ENCODE measurements at places on chromosomes 2 and 18.
A peak's percentile ranks its signal among the peaks of the same experiment; 100 is the strongest.

GRCh38 chr2:217415316-217415715 is 555.5 kb upstream of the TNP1 start:
- DNase-seq, result no peak

- DNase-seq, result no peak
Observed at GRCh38 chr2:126239320-126239955, 416.5 kb upstream of the GYPC start.

DNA sequence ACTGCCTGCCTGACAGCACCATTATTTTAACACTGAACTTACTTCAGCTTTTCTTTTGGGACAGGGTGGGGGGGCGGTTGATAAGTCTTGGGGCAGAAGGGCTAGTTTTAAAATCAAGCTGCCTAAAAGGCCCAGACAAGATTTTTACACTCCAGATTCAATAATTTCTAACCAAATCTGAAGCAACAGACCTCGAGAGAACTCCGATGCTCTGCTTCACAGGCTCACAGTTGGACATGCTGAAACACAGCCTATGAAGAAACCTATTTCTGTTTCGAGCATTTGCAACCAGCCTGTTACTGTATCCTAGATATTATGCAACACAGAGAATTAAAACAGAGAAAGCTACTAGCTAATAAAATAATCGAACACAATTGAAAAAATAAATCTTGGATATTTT is 1.3 kb upstream of the MYT1L start:
- peak; percentile 80 for DNase-seq

DNA sequence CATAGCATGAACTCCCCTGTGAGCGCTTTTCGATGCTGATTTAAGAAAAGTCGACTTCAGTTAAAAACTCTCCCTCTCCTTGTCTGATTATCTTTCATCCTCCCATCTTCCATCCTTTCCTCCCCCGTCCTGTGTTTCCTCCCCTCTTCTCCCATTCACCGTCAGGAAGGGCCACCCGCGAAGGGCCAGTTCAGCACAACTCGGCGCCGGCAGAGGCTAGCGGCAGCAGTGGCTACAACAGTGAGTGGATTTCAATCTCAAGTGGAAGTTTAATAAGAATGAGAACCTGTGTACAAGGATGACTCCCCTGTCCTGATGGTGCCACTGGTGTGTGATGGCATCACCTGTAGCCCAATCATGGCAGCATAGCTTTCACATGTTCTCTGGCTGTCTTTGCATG is 106.9 kb downstream of the PRKRA start:
- no peak for DNase-seq

GRCh38 chr18:37553633-37554398 is 11.8 kb downstream of the CELF4 start:
- DNase-seq, result no peak

DNA sequence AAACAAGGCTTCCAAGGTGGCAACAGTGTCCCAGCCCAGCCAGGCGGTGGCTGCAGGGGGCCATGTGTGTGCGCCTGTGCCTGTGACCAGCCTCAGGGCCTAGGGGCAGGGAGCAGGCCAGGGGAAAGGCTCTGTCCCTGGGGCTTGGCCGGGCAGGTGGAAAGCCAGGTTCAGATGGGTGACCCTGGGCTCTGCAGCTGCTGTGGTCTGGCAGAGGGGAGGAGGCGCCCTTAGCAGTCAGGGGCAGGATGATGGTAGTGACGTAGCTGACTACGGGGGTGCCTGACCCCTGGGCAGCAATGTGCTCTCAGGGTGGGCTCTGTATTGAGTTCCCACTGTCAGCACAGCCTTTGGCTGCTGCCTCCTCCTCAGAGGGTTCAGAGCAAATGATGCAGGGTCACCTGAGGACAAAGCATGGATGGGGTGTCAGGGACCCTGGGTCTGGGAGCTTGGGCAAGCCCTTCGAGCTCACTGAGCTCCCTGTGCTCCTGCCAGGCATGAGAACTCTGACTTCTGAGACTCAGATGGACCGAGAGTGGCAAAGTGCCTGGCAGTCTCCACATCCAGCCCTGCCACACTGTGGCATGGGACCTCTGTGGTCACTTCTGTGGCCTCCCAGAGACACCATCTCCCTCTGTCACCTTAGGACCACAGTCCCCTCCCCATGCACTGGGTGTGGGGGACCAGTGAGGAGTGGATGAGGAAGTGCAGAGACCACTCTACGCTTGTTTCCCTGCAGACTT is 56.6 kb upstream of the ALPP start:
- DNase-seq, result no peak

DNA sequence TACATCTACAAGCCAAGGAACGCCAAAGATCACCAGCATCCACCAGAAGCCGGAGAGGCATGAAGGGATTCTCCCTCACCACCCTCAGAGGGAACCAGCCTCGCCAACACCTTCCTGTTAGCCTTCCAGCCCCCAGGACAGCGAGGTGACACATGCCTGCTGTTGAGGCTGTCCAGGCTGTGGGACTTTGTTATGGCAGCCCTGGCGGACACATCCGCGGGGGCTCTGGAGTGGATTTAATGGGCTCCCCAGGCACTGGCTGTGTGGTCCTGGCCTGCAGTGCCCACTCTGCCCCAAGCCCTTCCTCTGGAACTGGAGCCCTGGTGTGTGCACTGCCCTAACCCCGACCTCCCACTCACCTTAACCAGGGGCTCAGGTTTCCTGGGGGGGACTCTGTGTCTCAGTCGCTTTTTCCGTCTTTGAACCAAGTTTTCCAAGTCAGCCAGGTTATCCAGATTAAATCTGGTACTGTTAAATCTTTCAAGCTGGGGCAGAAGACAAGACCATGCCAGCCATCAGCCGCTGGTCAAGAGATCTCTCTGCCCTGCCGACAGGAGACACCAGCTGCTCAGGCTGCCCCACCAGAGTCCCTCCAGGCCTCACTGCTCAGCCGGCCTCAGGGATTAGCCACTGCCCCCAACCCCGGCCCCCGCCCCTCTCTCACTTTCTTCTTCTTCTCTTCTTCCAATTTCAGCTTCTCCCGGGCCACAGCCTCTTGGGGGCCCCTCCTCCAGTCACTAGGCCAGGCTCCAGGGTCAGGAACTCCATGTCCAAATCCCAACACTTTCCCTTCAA is 1.9 kb downstream of the ANKRD23 start:
- DNase-seq, result no peak

GRCh38 chr2:24272907-24273306 is 87.4 kb downstream of the ITSN2 start:
- no peak for DNase-seq

DNA sequence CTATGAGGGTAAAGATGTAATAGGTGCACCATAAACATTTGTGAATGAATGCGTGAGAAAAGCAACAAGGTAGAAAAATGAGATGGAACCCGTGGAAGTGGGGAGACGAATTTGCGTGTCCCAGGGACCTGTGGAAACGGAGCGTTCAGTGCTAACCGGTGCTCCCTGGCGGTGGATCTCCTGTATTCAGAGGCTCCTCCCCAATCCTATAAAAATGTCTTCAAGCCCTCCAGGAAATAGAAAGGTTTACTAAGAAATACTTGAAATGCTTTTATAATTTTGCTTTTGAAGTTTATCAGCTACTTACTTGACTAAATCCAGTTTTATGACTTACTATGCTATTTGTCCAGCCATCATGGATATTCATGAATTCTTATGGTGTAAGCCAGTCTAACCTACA is 62.8 kb upstream of the RBM44 start:
- no peak for DNase-seq

DNA sequence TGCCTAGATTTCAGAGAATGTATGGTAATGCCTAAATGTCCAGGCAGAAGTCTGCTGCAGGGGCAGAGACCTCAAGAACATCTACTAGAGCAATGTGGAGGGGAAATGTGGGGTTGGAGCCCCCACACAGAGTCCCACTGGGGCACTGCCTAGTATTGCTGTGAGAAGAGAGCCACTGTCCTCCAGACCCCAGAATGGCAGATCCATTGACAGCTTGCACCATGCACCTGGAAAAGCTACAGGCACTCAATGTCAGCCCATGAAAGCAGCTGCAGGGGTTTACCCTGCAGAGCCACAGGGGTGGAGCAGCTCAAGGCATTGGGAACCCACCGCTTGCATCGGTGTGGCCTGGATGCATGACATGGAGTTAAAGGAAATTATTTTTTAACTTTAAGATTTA is 314.1 kb downstream of the CYRIA start:
- no peak for DNase-seq

DNA sequence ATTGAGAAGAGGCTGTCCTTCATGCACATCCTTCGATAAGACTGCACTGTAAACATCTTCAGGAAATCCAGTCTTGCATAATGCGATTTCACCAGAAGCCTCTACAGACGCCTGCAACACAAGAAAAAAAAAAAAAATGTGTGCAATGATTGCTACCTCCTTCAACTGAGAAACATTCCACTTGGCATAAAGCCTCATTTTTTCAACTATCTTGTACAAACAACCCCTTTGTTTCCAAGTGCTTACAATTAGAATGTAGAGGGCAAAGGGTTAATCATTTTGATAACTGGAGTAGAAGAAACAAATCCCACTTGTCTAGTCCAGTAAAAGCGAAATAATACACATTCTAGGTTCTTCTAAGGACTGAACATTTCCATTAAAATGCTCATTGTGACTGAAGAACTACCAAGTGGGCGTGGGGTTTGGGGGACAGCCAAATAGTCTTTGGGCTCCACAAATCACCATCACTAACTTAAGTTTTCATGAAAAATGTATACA is 29.2 kb downstream of the CDH2 start:
- peak; percentile 70 for DNase-seq

DNA sequence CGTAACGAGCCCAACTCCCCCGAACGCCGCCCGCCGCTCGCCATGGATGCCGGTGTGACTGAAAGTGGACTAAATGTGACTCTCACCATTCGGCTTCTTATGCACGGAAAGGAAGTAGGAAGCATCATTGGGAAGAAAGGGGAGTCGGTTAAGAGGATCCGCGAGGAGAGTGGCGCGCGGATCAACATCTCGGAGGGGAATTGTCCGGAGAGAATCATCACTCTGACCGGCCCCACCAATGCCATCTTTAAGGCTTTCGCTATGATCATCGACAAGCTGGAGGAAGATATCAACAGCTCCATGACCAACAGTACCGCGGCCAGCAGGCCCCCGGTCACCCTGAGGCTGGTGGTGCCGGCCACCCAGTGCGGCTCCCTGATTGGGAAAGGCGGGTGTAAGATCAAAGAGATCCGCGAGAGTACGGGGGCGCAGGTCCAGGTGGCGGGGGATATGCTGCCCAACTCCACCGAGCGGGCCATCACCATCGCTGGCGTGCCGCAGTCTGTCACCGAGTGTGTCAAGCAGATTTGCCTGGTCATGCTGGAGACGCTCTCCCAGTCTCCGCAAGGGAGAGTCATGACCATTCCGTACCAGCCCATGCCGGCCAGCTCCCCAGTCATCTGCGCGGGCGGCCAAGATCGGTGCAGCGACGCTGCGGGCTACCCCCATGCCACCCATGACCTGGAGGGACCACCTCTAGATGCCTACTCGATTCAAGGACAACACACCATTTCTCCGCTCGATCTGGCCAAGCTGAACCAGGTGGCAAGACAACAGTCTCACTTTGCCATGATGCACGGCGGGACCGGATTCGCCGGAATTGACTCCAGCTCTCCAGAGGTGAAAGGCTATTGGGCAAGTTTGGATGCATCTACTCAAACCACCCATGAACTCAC is 673 bp downstream of the PCBP1 start:
- peak; percentile 61 for DNase-seq

- DNase-seq, result no peak
Observed at GRCh38 chr2:222707102-222707688, 35.7 kb downstream of the MOGAT1 start.

DNA sequence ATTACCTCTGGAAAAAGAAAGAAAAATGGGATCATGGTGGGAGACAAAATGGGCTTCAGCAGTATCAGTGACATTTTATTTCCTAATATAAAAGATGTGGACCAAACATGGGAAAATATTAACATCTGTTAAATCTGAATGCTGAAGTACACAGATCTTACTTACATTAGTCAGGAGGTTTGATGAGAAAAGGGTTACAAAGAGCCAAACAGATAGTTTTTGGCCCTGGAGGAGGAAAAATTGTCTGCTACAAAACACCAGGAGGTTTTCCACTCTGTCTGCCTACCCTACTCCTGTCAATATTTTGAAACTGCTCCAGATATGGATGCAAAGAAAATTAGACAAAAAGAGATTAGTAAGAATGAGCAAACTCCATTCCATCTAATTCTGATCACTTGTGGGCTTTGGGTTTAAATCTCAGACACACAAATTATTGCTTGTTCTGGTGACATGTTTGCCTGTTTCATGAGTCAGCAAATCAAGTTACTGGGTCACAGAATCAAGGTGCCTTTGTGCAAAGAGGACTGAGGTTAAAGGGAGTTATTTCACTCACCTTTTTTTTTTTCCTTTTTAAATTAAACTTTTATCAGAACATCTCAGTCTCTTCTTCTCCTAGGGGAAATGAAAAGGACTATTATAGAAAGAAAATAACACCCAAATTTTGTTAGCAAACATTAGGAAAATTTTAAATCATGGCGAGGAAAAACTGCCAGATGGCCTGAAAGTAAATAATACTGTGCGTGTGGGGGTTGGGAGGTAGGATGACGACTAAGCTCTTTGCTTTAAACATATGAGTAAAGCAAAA is 87.0 kb upstream of the SPATS2L start:
- DNase-seq, result peak; percentile 86

- no peak for DNase-seq
Observed at GRCh38 chr2:168731616-168732015, 70.8 kb upstream of the NOSTRIN start.

Data from NCI-H2171 treated with DMSO at 0.1 percent for 48 hours (cell line).